Activated CD4-positive, alpha-beta T cell treated with anti-CD3 and anti-CD28 coated beads, Interleukin-2, amount 10 ng/mL, durations not matched to agents 24 days and 14 days (primary cell): ENCODE measurements at places on chromosomes 7 and 10.

DNA sequence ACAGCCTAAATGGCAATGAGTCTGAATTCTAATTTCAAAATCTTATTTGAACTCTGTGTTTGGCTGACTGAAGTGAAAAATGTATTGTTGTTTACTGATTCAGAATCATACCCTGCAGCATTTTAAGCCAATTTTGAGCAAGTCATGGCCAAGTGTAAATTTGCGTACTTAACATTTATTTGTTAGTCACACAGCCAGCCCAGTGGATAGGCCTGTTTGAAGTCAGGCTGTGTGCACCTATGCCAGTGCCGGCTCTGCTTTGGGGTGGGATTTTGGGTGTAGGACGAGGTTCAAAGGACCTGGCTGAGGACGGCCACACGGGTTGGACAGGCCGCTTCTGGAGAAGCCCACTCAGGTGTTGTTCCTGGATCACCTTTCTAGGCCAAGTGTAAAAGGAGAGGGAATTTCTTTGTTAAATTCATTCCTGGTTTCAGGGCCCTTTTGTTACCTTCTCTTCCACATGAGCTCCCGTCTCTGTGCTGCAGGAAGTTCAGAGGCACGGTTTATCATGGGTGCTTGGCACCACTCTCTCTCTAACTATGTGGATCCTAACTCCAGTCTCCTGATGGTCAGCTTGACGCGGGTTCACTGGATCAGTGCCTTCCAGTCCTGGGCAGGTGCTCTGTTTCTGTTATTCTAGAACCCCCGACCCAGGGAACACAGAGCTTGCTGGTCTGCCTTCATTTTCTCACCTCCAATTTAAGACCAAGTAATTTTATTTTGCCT, 84.7 kb downstream of the CCNY start:
- no peak for DNase-seq

- DNase-seq: no peak
These were observed 11.0 kb downstream of the RPS24 start for GRCh38 chr10:78044699-78045098.

DNA sequence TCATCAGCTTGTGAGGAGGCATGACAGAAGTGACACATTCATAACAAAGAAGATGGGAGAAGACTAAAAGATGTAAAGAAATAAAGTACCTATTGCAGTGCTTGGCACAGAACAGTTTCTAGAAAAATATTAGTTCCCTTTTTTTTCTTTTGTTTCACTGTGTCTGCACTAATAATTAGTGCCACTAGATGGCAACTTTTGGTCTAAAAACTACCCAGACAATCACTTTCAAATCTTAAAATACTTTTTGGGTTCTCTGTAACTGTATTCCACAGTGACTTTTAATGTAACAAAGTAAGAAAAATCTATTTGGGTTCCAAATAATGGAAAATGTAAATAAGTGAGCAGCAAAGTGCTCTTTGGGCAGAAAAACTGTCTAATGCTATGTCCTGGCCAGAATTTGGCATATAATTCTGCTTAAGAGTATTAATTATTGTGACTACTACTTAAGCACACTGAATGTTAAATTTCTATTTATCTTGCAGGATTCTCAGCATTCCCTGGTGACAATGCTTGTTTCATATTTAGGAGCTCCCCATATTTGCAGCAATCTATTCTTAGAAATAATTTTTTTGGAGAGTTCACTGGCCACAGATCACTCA, 134.8 kb upstream of the KIF5B start:
- DNase-seq: peak; percentile 65

GRCh38 chr7:126302639-126303038, 950.1 kb downstream of the GRM8 start:
- DNase-seq: no peak

DNA sequence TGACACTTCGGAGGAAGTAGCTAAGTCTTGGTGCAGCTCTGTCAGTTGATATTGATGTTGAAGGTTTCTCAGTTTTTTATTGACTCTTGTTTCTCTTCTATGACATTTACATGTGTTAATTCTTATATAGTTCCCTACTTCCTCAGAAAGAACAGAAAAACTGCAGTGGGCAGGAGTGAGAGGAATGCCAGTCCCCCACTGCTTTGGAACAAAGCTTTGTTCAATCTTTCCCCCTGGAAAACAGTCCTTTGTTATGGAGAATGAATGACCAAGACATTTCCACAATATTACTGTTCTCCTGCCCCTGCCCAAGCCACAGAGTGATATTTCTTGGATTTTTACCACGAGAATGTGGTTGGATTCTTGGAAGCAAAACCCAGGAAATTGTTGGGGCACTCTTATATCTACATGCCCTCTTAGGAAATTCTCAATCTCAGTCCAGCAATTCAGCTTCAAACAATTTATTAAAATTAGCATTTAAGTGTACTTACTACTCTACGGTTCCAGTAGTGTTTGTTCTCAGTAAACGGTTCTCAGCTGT, 258.0 kb upstream of the KCND2 start:
- DNase-seq: no peak

DNA sequence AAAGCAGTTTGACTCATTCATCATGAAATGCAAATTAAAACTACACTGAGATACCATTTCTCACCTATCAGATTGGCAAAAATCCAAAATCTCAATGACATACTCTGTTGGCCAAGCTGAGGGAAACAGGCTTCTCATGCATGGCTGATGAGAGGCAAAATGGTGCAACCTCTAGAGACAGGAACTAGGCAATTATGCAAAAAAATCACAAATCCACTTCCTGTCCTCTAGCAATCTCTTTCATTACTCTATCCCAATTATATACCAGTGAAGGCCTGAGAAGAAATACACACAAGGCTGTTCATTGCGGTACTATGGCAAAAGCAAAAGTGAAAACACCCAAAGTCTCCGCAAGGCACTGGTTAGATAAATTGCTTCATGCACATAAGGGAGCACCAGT, 25.9 kb upstream of the PTPRN2 start:
- DNase-seq: no peak

DNA sequence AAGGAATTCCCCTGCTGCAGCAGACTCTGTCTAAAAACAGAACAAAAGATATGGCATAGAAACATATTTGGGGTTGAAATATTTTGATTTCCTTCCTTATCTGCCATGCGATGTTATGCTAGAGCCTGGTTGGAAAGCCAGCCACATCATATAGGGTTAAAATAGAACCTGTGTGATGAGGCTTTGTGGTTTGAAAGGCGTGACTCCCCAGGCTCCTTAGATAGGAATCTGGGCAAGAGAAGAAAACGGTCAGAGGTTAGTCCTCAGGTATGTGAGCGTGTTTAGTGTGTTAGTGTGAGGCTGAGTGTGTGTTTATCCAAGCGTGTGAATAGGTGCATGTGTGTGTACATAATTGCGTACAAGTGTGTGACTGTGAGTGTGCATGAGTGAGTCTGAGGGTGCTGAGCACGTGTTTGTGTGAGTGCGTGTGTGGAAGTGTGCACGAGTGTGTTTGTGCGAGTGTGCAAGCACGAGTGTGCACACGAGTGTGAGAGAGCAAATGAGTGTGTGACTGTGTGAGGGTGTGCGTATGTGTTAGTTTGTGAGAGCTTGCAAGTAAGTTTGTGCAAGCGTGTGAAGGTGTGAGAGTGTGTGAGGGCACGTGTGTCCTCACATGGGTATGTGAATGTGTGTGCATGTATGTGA, 79.9 kb downstream of the COL26A1 start:
- no peak for DNase-seq

DNA sequence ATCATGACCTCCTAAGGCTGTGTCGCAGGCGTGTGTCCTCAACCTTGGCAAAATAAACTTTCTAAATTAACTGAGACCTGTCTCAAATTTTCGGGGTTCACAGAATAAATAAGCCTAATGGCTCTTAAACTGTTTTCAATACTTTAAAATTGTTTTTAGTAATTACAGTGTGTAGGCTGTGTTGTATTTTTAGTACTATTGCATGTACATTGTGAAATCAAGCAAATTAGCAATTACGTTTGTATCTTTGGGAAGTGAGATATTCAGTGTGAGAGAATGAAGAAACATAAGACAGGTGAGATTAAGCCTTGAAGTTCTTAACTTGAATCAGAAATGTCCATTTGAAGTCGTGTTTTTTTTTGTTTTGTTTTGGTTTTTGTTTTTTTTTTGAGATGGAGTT, 4.8 kb upstream of the AKR1B10 start:
- DNase-seq: no peak

GRCh38 chr10:11355592-11355991, 255.9 kb downstream of the USP6NL start:
- no peak for DNase-seq

DNA sequence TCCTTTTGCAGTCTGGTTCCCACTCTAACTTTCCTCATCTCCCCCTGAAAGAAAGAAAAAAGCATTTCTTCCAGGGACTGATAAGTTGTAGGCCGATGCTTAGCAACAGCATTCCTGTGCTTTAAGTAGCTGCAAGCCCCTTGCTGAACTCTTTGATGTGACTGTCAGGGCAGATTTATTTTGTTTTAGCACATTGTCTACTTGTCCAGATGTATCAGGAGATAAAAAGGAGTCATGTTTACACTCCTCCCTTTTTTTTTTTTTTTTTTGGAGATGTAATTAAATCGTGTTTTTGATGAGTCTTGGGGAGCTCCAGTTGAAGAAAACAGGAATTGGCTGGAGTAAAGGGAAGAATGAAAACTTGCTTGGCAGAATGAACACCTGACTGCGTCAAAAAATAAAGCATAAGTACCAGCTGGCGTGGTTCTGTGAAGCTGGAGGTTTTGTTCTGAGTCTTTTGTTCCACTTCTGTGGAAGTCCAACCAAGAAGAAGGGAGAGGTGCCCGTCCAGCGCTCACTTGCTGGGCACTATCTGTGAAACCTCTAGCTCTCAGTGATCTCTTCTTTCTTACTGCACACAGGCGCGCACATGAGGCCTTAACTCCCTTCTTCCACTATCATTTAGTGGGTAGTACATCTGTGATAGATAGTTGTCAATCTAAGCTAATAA, 871.7 kb downstream of the LRMDA start:
- DNase-seq: no peak

- DNase-seq: no peak
These were observed 174.1 kb upstream of the TNRC18 start for GRCh38 chr7:5597772-5598171.

GRCh38 chr7:83077328-83077727, 85.4 kb downstream of the PCLO start:
- no peak for DNase-seq

DNA sequence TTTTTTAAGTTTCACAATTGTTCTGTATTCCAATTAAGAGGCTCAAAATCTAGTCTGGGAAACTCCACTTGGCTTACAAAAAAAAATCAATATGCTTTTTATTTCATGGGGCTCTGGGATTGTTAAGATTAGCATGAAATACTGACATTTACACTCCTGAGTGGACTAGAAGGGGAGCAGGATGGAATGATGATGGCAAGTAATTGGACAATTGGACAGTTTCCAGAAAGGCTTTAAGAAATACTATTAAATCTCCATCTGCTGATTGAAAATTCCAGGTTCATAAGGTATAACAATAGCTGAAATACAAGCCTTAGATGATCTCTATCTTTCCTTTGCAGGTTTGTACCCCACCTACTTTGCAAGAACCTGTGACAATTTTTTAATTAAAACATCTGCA, 184.4 kb downstream of the LRRTM3 start:
- DNase-seq: no peak

- peak; percentile 34 for DNase-seq
These were observed 35.1 kb upstream of the ZNF273 start for GRCh38 chr7:64867863-64868440.

DNA sequence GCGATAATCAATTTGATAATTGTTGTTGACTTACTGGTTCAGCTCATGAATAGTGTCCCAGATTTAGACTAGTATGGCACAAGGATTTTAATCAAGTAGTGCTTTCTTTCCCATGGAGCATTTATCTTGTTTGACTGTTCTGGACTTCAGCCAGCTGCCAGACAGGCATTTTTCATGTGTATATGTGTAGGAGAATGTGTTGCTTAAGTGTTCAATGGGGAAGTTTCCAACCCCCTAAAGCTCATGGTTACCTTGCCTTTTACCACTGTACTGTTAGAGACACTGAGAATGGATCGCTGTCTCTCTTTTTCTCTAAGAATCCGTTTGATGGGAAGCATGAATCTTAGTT, 103.9 kb downstream of the LRRC4 start:
- no peak for DNase-seq

DNA sequence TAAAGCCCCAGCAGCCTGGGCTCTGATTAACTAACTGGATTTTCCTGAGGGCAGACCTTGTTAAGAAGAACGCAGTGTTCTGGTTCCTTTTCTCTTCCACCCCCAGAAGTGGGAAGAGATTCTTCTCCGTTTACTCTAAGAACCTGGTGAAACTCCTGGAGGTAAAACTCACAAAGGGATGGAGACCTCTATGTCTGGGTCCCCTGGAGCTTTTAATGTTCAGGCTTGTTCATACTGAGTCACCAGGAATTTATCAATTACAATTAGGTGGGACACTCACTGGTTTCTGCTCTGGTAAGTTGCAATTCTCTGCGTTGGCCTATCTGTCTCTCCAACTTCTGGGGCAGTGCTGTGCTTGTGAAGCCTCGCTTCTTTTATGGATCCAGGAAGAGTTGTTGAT, 73.3 kb upstream of the CACNB2 start:
- no peak for DNase-seq

DNA sequence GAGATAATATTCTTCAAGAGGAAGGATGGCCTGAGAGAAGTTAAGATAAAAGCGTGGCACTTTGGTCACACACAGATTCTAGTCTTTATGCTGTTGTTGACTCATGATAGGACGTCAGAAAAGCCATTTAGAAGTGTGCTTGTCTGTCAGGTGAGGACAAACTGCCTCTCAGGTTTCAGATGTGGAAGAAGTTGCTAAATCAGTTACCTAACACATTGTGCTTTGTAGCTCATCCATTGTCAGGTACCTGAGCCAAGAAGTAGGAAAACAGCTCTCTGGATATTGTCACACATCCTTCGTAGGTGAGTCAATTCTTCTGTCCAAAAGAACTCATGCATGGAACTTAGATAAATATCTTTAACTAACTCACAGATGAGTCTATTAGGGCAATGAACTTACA, 49.5 kb upstream of the PHYHIPL start:
- no peak for DNase-seq

- no peak for DNase-seq
These were observed 50.4 kb downstream of the SEC23IP start for GRCh38 chr10:119942973-119943372.

DNA sequence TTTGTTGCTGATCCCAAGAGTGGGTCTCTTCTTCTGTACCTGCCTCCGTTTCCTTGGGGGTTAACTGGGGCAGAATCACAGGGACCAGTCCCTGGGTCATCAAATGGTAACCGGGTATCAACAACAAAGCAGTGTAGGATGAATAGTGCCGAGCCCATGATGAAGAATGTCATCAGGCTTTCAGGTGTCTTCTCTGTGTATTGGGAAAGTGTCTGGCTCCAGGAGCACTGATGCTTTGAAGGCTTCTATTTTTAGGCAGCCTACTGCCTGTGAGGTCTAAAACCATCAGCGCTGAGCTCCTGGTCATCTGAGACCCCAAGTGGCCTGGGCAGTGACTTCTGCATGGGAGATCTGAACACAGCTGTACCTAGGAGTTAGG, 48.2 kb upstream of the SHH start:
- no peak for DNase-seq

- DNase-seq: no peak
These were observed 74.7 kb downstream of the ABCA13 start for GRCh38 chr7:48245751-48246472.

GRCh38 chr7:101645951-101646350, 16.9 kb upstream of the MYL10 start:
- no peak for DNase-seq

- peak; percentile 75 for DNase-seq
These were observed 30.7 kb upstream of the EPC1 start for GRCh38 chr10:32377458-32378259.
